ENCODE measurements at places on chromosomes 3 and 15.

DNA sequence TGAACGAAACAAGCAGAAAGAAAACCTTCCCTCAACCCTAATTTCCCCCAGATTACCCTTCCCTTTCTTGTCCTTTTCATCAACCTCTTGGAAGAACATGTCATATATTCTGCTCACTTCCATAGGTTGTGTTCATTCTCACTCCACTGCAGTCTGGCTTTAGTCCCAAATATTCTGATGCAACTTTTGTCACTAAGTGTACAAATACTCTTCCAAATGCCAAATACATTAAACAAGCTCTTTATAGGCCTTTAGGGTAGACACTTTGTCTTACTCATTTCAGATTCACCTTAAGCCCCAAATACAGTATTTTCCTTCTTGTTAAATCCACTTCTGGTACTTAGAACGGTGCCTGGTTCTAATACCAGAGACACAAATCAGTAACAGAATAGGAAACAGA is 406.5 kb upstream of the CDIN1 start:
- DNase-seq: no peak

DNA sequence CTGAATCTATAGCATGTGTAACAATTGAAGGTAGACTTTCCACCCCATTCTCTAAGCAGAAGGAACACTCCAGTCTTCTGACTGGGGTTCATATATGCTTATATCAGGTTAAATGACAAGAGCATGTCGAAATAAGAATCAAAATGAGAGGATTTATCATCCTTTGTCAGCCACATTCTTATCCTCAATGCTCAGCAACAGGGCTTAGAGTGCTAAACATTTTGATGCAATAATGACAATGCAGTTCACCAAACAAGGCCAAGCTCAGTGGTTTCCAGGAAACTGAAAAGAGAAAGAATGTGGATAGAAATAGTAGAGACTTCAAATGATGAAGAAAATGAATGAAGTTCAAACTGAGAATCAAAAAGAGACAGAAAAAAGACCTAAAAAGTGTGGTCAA is 78.0 kb downstream of the FSIP1 start:
- no peak for DNase-seq

DNA sequence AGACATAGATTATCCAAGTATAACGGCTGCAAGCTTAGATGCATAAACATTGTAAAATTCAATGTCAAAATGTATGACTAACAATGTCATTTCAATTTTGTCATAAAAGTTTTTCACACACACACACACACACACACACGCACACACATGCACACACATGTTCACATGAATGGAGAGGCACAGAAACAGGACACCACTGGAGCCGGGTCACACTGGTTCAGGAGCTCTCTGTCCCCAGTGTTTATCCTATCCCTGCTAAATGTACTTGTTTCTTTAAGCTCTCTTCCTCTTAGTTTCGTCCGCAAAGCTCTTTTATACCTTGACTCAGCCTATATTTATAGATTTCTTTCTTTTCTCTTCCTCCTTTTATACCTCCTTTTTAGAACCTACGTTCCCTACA is 249.9 kb downstream of the CADPS start:
- no peak for DNase-seq

GRCh38 chr3:134242649-134243617 is 7.7 kb downstream of the RYK start:
- no peak for DNase-seq

- DNase-seq: peak; percentile 46
Measured at GRCh38 chr3:33636125-33636850, 81.8 kb downstream of the CLASP2 start.

- DNase-seq: no peak
Measured at GRCh38 chr3:157872902-157873301, 233.3 kb downstream of the SHOX2 start.

DNA sequence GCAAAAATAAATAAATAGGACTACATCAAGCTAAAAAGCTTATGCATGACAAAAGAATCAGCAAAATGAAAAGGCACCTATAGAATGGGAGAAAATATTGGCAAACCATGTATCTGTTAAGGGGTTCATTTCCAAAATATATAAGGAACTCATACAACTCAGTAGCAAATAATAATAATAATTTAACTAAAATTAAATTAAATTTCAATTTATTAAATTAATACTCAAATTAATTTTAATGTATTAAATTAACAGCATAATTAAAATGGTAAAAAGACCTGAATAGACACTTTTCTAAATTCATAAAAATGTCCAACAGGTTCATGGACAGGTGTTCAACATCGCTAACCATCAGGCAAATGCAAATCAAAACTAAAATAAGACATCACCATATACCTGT is 34.0 kb upstream of the THBS1 start:
- no peak for DNase-seq

DNA sequence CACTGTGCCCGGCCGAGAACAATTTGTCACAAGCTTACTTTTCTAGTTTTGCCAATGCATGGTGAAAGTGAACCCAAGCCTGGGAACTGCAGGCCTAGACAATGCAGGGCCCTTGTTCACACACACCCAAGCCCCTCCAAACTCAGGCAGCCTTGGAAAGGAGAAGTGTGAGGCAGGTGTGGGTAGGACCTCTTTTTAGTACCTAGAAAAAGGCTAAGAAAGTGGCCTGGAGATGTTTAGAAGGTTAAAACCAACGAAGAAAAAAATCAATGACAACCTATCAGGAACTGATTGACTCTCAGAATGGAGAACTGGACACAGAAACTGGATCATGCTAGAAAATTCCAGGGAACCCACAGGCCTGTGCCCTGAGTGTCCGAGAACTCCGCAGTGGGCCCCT is 18.8 kb downstream of the IDH2 start:
- no peak for DNase-seq

- no peak for DNase-seq
Measured at GRCh38 chr15:25051399-25052154, 96.8 kb downstream of the SNRPN start.

- peak; percentile 86 for DNase-seq
Measured at GRCh38 chr15:44719293-44719999, 8.1 kb downstream of the B2M start.

DNA sequence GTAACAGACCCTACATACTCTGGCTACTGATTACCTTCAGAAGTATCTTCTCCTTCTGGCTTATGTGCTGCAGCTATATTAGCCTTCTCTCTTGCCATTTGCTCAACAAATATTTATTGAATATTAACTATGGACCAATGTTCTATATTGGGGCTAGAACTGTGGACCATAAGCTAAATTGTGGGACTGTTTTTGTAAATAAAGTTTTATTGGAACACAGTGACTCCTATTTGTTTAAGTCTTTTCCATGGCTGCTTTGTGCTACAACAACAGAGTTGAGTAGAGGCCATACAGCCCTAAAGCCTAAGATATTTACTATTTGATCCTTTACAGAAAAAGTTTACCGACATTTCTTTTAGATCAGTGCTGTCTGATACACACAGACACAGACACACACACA is 20.3 kb upstream of the XIRP1 start:
- no peak for DNase-seq

- DNase-seq: no peak
Measured at GRCh38 chr15:26051761-26052675, 188.9 kb upstream of the ATP10A start.

GRCh38 chr3:60307562-60308199 is 943.6 kb downstream of the FHIT start:
- no peak for DNase-seq

DNA sequence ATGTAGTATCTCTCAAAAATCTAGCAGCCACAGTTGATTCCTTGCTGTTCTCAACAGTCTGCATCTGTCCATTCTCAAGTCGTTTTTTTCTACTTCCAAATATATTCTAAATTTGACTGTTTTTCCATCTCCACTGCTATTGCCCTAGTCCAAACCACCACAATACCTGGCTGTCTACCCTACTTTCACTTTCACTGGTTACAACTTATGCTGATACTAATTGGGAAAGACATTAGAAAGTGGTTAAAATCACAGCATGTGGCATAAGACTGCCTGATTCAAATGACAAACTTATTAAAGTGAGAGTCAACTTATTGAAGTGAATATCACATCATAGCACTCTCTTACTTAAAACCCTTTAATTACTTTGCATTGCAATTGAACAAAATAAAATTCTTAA is 72.6 kb downstream of the CHST2 start:
- no peak for DNase-seq

DNA sequence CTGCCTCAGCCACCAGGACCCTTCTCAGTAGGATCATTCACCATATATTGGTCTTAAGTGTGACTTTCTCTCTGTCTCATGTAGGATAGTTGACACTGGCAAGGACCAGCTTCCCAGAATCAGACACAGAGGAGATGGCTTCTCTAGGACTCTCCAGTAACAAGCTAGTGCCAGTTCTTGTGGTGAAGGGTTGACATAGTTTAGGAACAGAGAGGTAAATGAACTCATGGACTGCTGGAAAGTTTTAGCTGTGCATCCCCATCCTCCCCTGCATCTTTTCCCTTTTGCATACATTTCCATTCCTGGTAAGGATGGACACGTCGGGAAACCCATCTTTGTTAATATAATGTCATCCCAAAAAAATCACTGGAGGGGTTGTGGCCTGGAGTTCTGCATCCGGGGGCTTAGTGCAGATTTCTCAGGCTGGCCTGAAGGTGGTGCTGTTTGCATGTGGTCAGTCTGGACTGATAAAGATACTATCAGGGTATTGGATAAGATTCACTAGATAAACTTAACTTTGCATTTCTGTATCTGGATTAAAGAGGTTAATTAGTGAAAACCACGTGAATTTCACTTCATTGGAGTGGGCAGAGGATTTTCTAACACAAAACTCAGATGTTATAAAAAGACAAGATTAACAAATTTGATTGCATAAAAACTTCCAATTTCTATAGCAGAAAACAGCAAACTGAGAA is 110.8 kb downstream of the TBC1D2B start:
- peak; percentile 57 for DNase-seq

DNA sequence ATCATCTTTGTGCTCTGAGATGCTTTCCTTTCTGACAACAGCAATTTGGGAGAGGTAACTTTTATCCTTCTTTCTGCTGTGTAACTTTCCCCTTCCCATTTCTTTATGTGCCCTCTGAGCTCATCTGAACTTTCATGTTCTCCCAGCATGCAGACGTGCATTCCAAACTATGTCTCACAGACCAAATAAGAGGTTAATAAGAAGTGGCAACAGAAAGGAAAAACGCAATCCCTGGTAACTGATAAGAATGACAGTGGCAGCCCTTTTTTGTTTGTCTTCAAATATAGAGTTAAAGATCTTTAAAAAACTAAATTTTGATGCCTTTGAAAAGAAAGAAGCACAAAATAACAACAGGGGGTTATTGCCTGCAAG is 533.4 kb downstream of the FOXP1 start:
- no peak for DNase-seq

- DNase-seq: peak; percentile 74
Measured at GRCh38 chr3:100710261-100710968, 1.1 kb downstream of the TFG start.

GRCh38 chr3:120764206-120764605 is 21.7 kb downstream of the GTF2E1 start:
- DNase-seq: no peak

DNA sequence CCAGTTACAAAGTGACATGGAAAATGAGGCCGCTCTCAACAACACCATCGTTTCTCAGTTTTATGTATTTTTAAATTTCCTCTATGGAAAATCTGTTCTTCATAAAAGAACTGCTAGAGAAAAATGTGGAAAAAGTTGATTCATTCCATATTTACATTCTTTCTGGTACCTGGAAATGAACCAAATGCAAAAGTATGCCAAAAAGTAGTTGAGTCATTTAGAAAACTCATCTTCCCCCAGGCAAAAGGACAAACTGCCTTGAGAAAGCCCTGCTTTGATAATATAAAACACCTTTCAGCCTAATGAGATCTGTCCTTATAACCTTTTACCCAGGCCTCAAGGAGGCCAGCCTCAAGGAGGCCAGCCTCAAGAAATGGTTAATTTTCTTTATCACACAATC is 283.0 kb upstream of the VEPH1 start:
- no peak for DNase-seq

- no peak for DNase-seq
Measured at GRCh38 chr3:65953301-65953812, 85.4 kb downstream of the MAGI1 start.

- no peak for DNase-seq
Measured at GRCh38 chr3:177724020-177724638, 526.8 kb upstream of the TBL1XR1 start.

- no peak for DNase-seq
Measured at GRCh38 chr3:9185701-9186100, 63.7 kb downstream of the SRGAP3 start.

- DNase-seq: peak; percentile 55
Measured at GRCh38 chr3:57815036-57815435, 58.9 kb downstream of the SLMAP start.

GRCh38 chr15:93252780-93253179 is 163.8 kb upstream of the RGMA start:
- DNase-seq: no peak

DNA sequence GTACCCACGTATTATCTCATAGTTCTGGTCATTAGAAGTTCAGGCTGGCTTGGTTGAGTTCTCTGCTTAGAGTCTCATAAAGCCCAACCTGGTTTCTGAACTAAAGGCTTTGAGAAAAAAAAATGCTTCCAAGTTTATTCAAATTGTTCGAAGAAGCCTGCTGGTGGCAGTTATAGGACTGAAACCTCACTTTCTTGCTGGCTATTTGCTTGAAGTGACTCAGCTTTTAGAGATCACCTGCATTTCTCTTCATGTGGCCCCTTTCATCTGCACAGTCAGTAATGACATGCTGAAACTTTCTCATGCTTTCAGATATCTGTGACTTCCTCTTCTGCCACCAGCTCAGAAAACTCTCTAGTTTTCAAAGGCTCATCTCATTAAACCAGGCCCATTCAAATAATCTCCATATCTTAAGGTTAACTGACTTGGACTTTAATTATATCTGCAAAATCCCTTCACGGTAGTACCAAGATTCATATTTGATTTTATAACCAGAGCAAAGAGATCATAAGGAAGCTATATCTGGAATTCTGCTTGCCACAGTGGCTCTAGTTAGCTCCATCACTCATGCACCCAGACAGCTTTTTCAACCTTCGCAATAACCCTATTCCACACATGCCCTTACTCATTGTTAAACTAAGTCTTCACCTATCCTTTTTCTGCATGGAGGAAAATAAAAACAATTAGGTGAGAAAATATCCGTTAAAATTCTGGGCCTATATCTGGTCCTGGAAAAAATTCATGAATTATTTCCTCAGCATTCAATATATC is 433.8 kb upstream of the CBLB start:
- peak; percentile 11 for DNase-seq

DNA sequence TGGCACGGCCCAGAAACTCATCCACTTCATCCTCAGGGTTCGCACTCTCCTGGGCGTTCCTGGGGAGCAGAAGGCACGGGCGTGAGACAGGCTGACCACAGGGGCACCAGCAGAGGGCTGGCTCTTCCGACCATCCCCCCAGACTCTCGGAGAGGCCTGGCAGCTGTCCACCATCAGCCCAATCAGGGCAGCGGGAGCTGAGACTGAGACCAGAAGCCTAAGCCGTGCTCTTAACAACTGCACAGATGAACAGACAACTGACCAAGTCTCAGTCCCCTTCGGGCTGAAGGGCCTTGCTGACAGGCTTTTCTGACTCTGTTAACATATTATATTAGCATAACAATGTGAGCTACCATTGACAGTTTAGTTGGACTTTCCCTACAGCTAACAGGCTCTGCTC is 118.0 kb downstream of the SEC22A start:
- no peak for DNase-seq

GRCh38 chr15:69513986-69514385 is 61.4 kb downstream of the RPLP1 start:
- no peak for DNase-seq

- no peak for DNase-seq
Measured at GRCh38 chr3:107705046-107705445, 182.3 kb downstream of the BBX start.

Data from CD4-positive, alpha-beta T cell treated with Interleukin-4 for 1 hour (primary cell).